ENCODE measurements at places on chromosomes 5 and 9.

DNA sequence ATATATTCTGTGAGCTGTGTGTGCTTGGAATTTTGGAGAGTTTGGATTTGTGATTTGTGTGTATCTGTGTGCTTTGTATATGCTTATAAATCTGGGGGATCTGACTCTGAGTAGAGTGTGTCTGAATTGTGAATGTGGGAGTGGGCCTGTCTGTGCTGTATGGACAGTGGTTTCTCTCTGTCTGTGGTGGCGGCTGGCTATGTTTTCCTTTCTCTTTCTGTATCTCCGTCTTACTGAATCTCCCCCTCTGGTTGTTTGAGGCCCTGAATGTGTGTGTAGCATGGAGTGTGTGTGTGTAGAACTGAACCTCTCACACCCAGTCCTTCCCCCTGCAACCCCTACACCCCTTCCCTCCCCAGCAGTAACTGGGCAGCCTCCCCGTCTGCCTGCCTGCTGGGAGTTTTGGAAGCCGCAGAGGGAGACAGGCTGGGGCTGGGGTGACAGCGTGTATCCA, 4.7 kb downstream of the CXXC5 start:
- DNase-seq = no peak

GRCh38 chr9:91904588-91905236, 45.3 kb downstream of the ROR2 start:
- no peak for DNase-seq

- no peak for DNase-seq
These were observed 165.2 kb downstream of the MAPKAP1 start for GRCh38 chr9:125541840-125542243.

GRCh38 chr9:92631452-92632343, 38.2 kb downstream of the IPPK start:
- no peak for DNase-seq

DNA sequence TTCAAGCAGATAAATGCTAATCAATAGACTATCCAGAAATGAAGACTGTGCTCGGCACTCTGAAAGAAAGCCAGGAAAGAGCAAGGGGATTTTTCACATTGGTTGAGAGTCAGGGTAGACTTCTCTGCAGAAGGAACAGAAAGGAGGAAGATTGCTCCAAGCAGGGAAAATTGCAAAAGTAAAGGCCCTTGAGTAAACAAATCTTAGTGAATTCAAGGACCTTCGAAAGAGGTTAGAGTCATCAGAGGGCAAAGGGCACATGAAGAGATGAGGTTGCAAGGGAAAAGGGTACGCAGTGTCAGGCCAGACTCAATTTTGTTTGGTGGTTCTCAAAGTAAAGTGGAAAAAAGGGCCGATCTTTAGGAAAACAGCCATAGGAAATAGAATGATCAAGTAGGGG, 157.6 kb upstream of the RAI14 start:
- DNase-seq = no peak

- DNase-seq = no peak
These were observed 162.0 kb upstream of the S1PR3 start for GRCh38 chr9:88829276-88829675.

DNA sequence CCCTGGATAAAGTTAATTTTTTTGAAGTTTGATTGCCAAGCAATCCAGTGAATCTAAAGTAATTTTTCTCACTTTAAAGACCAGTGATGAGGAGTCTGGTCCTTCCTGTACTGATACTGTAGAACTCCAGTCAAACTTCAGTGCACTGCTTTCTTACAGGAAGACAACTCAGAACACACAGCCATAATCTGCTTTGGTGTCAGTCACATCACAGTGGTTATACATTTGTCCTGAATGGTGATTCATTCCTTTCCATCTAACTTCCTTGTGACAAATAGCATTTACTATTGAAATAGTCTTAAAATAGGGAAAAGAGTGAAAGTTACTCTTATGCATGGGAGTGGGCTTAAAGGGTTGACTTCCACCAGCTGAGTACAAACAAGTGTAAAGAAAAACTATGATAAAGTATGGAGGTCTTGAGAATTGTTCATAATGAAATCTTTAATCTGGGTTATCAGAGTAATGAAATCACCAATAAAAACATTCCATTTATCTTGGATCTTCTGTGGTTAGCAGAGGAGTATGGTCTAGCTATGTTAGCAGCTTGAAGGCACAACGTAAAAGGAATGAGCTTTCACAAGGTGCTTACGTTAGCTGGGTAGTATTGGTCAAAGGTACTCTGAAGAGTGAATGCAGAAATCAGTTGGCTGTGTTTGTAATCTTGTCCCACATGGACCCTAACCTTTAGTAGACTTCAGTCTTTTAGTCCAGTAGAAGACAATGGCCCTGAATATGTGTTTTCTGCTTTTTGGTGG, 41.5 kb downstream of the DCP2 start:
- DNase-seq = no peak

- DNase-seq = no peak
These were observed 39.3 kb downstream of the EPB41L4A start for GRCh38 chr5:112379542-112380325.

GRCh38 chr9:99561961-99562565, 259.6 kb upstream of the NR4A3 start:
- DNase-seq = no peak

DNA sequence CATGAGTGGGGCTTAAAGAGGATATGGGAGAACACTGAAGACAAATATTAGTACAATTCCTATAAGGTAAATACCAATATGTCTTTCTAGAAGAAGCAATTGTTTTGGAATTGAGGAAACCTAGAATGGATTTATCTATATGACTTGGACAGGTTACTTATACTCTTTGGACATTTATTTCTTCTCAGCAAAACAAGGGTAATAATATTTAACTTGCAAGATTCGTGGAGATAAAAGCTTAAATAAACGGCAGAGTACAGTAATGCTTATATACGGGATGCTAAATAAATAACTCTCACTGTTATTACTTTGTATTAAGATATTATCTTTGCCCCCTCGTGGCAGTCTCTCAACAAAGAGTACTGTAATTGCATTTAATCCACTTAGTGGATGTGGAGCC, 8.6 kb downstream of the DMRTA1 start:
- no peak for DNase-seq

DNA sequence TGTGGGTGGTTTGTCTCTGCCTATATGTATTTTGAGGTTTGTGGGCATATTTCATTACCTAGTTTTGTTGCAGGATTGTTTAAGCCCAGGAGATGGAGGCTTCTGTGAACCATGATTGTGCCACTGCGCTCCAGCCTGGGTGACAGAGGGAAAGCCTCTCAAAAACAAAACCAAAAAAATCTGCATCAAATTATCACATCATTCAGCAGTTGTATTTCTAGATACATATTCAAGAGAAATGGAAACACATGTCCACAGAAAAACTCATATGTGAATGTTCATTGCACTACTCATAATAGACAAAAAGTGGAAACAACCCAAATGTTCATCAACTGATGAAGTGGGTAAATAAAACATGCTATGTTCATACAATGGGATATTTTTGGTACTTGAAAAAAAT, 29.9 kb downstream of the HSPA4 start:
- no peak for DNase-seq

- DNase-seq = no peak
These were observed 40.7 kb downstream of the WNK2 start for GRCh38 chr9:93224591-93224990.

GRCh38 chr5:180101451-180102105, 30.0 kb upstream of the RNF130 start:
- no peak for DNase-seq

DNA sequence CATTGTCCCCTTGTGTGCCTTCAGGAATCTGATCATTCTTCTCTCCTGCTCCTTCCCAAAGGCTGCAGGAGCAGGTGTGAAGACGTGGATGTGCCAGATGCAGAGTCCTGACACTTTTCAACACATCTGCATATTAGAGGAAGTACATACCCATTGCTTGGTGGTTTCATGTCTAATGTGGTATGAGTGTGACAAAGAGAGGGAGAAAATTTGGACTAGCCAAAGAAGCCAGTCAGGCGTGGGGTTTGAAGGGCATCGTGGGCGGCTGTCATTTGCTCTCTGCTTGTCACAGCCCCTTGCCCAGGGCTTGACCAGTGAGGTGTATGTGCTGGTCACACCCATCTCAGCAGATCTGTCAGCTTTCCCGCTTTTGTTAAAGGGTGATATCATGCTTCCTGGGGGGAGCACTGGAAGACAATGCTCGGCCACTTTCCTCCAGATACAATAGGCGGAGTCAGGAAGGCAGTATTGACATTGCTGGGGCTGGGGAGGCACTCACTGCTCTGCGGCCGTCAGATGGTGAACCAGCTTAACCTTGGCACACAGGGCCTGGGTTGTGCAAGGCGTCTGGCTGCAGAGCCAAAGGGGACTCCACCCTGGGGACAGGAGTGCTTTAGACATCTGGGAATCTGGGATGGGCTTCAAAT, 8.6 kb downstream of the TEK start:
- no peak for DNase-seq

- no peak for DNase-seq
These were observed 37.8 kb downstream of the RALGPS1 start for GRCh38 chr9:126952205-126952977.

GRCh38 chr9:93918061-93918460, 37.1 kb downstream of the BARX1 start:
- DNase-seq = no peak

DNA sequence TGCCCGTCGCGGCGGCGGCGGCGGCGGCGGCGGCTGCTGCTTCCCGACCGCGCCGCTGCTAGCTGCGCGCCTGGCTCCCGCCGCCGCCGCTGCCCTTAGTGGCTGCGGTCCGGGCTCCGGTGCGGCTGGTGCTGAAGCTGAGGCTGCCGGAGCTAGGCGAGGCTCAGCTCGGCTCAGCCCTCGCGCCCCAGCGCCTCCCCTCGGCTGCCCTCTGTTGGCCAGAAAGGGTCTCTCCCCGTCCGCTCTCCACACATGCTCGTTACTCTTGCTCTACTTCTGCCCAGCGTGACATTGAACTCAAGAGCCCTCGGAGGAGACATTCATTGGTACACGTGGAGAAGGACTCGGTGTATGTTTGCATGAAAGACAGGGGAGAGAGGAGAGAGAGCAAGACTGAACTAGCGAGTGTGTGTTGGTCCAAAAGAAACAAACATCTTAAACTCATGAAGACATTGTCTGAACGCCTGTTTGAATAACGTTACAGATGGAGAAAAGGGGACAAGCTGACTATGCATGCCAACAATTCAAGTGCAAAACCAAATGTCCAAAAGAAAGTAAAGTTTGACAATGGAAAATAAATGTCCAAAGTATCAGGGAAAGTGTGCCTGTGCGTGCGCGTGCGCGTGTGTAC, at the start of gene HCN1:
Gene HCN1, minus strand, starts transcription at position 175 of the 631 bp plus-strand sequence.
- DNase-seq = no peak

Data from CD4-positive, alpha-beta T cell treated with Interleukin-15 for 1 hour (primary cell).